CD4-positive, alpha-beta T cell treated with Interleukin-6 for 4 hours (primary cell): ENCODE measurements at places on chromosomes 4 and X.

DNA sequence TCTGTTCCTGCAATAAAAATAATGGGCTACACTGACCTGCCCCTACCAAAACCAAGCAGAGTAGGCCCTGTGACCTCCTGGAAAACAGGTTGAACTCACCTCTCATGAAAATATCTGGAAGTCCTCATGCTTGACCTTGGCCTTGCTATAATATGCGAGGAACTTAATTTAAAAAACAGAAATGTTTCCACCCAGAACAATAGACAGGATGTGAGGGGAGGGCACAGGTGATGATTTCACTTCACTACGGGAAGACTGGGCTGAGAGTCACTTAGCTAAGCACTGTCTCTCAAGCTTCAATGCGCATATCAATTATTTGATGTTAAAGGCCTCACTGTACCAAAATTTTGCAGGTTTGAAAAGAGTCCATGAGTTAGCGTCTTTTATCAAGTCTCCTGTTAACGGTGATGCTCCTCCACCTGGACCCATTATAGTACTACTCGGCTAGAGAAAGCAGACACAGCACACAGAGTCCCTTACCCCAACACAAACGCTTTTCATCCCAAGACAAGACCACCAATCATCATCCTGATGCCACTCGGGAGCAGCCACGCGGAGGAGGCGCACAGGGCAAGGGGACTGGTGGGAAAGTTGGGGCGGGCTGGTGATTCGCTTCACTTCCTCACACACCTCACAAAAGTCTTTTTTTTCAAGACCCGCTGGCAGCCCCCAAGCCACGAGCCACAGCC is 25.9 kb downstream of the ZNF721 start:
- no peak for DNase-seq

DNA sequence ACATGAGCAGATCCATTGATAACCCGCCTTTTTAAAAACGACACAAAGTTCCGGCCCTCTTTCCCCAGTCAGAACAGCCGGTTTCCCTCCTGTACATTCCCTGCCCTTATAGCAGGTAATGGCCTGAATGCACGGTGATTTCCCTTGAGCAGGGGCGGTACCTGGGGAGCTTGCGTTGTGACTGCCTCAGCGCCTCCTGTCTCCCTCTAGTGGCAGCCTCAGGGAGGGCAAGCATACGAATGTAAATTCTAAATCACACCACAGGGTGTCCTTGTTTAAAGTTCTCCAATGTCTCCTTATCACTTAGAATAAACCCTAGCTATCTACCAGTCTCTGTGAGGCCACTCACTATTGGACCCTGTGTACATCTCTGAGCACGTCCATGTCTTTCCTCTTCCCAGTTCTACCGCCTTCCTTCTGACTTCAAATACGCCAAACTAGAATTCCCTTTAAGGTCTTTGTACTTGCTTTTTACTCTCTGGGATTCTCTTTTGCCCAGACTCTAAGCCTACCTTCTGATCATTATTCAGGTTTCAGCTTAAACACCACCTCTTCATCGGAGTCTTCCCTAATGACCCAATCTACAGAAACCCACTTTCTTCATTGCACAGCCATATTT is 18.4 kb upstream of the LDB2 start:
- peak; percentile 64 for DNase-seq

- DNase-seq = no peak
These were observed 63.4 kb downstream of the STOX2 start for GRCh38 chr4:183968502-183968901.

- DNase-seq = no peak
These were observed 254.6 kb upstream of the GK2 start for GRCh38 chr4:79662651-79663050.

- DNase-seq = no peak
These were observed 31.2 kb upstream of the ANKRD50 start for GRCh38 chr4:124743711-124744110.

- no peak for DNase-seq
These were observed 37.2 kb upstream of the HSD17B10 start for GRCh38 chrX:53471346-53471745.

- DNase-seq = no peak
These were observed 5.4 kb upstream of the TAPT1 start for GRCh38 chr4:16231570-16232245.

DNA sequence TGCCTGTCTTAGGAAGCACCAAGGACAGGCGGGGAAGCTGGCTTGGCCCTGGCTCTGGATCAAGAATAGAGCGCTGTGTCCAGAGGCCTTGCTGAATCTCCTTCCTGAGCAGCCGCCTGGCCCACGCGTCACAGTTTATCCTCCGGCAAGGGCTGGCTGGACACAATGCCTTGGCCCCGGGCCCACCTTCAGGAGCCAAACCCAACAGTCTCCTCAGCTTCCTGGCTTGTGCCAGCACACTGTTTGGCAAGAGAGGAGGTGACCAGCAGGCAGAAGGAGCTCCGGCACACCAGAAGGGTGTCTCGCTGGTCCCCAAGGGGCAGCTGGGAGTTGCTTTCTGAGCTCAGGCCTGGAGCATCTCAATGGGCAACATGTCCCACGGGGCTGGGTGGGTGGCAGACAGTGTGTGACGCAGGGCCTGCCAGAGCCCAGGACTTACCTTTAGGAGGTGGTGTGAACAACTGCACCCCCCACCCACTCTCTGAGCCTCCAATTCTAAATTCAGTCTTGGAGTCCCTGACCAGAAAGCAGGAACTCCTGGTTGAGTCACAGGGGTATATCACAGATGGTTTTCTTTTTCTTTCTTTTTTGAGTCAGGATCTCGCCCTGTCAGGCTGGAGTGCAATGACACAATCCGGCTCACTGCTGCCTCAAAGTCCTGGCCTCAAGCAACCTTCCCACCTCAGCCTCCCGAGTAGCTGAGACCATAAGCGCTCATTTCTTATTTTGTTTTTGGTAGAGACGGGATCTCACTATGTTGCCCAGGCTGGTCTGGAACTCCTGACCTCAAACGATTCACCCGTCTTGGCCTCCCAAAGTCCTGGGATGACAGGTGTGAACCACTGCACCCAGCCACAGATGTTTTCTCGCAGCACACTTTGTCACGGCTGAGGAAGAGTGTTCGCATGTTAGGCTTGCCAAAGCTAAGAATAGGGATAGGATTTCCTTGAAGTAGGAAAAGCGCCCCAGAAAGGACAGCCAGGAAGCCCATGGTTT is 361.2 kb downstream of the BCOR start:
- no peak for DNase-seq

GRCh38 chrX:81202456-81202819 is 536 bp downstream of the SH3BGRL start:
- no peak for DNase-seq

GRCh38 chr4:101801958-101802357 is 11.4 kb downstream of the BANK1 start:
- DNase-seq = no peak

GRCh38 chrX:55026143-55026542 is 4.6 kb downstream of the ALAS2 start:
- no peak for DNase-seq

- no peak for DNase-seq
These were observed 352.3 kb downstream of the PDGFC start for GRCh38 chr4:156619154-156619934.

DNA sequence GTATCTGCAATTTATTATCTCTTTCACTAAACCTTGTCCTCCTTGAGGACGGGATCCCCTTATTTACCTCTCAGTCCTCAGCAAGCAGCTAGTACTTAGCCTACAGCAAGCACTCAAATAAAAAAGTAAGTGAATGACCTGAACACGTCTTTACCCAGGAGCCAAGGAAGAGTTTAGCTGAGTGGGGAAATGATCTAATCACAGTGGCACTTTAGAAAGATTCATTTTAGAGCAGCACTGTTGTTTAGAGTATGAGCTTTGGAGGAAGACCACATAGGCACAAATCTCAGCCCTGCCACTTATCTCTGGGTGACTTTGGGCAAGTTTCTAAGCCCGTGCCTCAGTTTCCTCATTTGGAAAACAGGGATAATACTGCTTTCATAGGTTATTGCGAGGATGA is 2.7 kb downstream of the FAM120C start:
- no peak for DNase-seq

DNA sequence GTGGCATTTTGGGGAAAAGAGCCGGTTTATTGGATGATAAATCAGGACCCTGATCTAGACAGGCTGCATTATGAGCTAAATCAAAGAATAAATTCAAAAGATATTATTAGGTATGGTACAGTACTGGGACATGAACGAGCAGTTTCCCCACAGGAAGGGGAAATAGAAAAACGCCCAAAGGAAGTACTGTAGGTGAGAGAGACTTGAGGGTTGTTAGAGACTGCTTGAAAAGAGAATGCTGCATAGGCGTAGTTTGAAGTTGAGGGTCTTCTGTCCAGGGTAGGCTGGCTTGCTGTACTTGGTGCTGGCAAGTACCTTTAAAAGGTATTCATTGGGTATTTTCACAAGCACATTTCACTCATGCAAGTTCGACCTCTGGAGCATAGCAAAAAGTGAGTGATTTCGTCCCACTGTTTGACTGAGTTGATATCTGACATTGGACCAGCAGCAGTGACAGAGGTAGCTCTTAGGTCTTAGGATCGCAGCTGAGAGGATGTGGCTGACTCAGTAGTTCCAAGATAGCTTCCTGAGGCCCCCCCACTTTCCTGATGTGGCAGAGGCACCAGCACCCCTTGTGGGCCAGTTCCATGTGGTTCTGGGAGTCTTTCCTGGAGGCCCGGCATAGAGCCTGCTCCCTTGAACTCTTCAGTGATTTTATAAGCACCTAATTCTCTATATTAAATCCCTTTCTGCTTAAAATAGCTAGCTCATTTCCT is 64.3 kb downstream of the TMEM131L start:
- peak; percentile 47 for DNase-seq

GRCh38 chrX:19064175-19064574 is 58.1 kb downstream of the ADGRG2 start:
- no peak for DNase-seq

DNA sequence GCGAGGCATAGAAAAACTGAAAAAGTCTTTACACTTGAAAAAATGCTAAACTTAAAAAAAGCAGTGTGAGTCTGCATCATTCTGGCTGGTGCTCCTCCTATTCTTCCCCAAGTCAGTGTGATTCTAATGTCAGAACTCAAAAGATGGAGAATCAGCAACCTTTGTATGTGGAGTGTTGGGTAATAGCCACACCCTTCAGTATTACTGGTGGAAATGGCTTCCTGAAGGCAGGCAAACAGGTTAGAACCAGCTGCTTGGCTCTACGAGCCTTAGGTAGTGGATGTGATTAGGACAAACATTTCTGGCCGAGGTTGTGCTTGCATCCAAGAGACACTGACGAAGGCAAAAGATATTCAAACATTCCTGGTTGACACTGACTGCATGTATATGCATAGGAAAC is 353.4 kb upstream of the TACR3 start:
- no peak for DNase-seq

DNA sequence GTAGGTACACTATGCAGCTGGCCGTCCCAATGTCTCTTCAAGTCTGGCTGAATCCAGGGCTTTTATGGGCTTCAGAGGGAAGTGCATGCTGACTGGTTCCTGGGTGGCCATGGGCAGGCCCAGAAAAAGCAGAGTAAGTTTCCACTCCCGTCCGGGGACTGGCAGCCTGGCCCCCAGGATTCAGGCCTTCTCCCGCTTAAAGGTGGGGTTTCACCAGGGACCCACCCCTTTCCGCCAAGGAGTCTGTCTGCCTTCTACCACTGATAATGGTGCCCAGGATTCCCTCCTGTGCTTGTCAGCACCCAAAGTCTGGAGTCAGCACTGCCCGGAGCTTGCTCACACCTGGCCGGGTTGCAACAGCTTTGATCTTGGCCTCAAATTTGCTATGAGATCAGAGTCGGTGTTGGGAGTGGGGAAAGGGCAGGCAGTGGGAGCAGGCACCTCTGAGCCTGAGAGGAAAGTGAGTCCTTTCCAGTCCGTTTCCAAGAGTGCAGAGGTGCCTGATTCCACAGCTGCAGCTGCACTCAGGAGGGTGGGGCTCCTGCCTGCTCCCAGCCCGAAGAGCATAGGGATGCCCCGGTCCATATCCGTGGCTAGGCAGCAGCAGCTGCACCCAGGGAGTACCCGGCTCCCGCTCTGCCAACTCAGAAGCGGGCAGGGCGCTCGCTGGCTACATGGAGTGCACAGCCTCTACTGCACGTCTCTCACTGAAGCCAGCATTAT is 1344.3 kb upstream of the ADGRL3 start:
- no peak for DNase-seq

- no peak for DNase-seq
These were observed 632.6 kb upstream of the INTU start for GRCh38 chr4:127000110-127000509.

- peak; percentile 79 for DNase-seq
These were observed 10.3 kb upstream of the AKAP17A start for GRCh38 chrX:1581132-1581531.

GRCh38 chrX:100926453-100926852 is 2.3 kb downstream of the XKRX start:
- DNase-seq = no peak

DNA sequence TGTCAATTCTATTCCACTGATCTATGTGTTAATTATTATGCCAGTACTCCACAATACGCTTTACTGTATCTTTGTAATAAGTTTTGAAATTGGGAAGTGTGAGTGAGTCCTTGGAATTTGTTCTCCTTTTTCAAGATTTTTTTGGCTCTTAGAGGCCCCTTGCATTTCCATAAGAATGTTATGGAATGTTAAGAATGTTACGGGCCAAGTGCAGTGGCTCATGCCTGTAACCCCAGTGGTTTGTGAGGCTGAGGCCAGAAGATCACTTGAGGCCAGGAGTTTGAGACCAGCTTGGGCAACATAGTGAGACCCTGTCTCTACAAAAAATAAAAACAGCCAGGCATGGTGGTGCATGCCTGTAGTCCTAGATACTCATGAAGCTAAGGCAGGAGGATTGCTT is 167.6 kb upstream of the CXorf66 start:
- no peak for DNase-seq

DNA sequence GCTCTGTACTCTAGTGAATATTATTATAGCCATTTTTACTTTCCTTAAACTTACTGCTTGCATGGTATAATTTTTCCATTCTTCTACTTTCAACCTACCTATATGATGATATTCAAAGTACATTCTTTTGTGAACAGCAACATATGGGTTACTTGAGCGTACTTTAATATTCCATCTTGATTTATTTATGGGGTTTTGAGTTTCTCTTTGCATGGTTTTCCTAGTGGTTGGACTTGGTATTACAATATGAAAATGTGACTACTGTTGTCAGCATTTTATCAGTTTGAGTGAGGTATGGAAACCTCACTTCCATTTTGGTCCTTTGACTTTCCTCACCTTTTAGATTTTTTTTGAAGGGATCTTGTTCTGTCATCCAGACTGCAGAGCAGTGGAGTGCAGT is 35.9 kb downstream of the ADGRG4 start:
- no peak for DNase-seq

DNA sequence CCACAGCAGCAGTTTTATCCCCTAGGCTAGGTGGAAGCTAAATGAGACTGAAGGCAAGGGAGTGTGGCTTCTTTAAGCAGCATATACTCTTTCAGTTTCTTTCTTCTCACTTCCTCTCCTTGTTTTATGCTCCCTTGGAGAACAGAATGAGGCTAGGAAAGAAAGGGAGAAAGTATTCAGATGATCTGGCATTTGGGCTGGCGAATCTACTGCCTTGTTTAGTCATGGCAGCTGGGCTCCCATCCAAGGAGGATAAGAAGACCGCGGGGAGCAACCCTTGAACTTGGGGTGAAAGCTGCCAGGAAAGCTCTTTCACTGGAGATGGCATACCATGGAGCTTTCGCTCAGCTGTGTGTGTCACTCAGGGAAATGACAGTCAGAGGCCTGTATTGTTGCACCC is 72.1 kb downstream of the ARHGEF38 start:
- DNase-seq = no peak

- DNase-seq = peak; percentile 36
These were observed 538 bp downstream of the STBD1 start for GRCh38 chr4:76306882-76307659.
